ENCODE measurements at places on chromosomes 4 and X. TPM values are rescaled to one million over a fixed set of nuclear protein-coding genes. Genes with fewer than 3 reads are reported as not detected.

The FANCB gene
- 2.9 TPM for polyA plus RNA-seq

The AADAT gene
- 26.6 TPM for polyA plus RNA-seq

The CPZ gene
- 20.1 TPM for polyA plus RNA-seq

The TREX2 gene
- 0.66 TPM for polyA plus RNA-seq

The GABRA4 gene
- polyA plus RNA-seq: 0.09 TPM

The FAM133A gene
- polyA plus RNA-seq: 0.08 TPM

The ARHGAP6 gene
- polyA plus RNA-seq: 15.4 TPM

GRCh38 chr4:125225806-125226205, 88.9 kb upstream of the FAT4 start:
- no peak for DNase-seq

- no peak for DNase-seq
Measured at GRCh38 chr4:55255179-55255578, 90.9 kb upstream of the SRD5A3 start.

- no peak for DNase-seq
Measured at GRCh38 chr4:118869808-118870342, 18.8 kb upstream of the SYNPO2 start.

DNA sequence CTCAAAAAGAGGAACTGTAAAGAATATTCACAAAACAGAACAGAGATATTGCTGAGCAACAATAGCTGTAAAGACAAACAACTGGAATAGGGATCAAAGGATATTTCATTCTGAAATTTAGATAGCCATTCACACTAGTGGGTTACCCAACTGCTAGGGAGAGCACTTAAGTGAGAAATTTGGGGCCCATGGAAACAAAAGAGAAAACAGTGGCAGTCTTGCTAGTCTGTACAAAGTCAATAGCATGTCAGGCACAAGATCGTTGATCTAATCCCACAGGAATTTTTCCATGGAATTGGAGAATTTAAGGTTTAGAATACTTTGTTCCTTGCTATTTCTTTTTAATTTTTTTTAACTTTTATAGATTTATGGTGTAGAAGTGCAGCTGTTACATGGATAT, 467.0 kb downstream of the PCDH18 start:
- no peak for DNase-seq
